Liver (tissue), 10 donors: ENCODE measurements at places on chromosomes 3 and 15. TPM values are rescaled to one million over a fixed set of nuclear protein-coding genes. Genes with fewer than 3 reads are reported as not detected.

GRCh38 chr3:81938681-81939080 lies 177.2 kb upstream of the GBE1 start:
- H3K27ac ChIP-seq = no peak overlapping the region
- no peaks in the 10 kb centered on the region for H3K36me3 ChIP-seq
- no peaks in the 10 kb centered on the region for H3K4me1 ChIP-seq
- no peak overlapping the region for H3K4me3 ChIP-seq
- H3K27me3 ChIP-seq = no peaks in the 10 kb centered on the region

Gene SUMF1
- 21.6 TPM for polyA plus RNA-seq

DNA sequence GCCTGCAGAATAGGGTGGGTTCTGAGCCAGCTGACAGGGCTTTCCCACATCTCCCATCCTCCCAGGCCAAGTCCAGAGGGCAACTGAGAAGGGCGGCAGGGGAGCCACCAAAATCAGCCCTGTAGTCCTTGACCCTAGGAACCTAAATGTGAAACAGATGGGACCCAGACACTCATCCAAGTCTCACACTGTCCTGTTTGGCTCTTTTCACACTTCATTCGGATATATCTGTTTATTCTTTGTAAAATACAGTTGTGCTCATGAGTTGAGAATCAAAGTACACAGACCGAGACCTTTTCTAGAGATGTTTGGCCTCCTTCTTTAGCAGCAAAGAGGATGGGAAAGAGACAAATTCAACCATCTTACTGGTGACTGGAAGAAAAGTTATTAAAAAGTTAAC lies 348.4 kb downstream of the MECOM start:
- no peak overlapping the region for H3K27ac ChIP-seq
- H3K36me3 ChIP-seq = no peaks in the 10 kb centered on the region
- H3K27me3 ChIP-seq = peaks cover 3% of the 10 kb centered on the region

GRCh38 chr15:91407269-91407889 lies 307.3 kb downstream of the SV2B start:
- H3K4me3 ChIP-seq = no peak overlapping the region
- no peaks in the 10 kb centered on the region for H3K27me3 ChIP-seq
- H3K36me3 ChIP-seq = no peaks in the 10 kb centered on the region
- H3K4me1 ChIP-seq = peaks cover 6% of the 10 kb centered on the region
- no peak for DNase-seq
